ENCODE measurements at places on chromosomes 16 and 17.

GRCh38 chr17:76452127-76452659, 759 bp downstream of the UBE2O start:
- peak; percentile 47 for DNase-seq

- DNase-seq = no peak
Measured at GRCh38 chr17:81130385-81131361, 34.6 kb upstream of the PVALEF start.

DNA sequence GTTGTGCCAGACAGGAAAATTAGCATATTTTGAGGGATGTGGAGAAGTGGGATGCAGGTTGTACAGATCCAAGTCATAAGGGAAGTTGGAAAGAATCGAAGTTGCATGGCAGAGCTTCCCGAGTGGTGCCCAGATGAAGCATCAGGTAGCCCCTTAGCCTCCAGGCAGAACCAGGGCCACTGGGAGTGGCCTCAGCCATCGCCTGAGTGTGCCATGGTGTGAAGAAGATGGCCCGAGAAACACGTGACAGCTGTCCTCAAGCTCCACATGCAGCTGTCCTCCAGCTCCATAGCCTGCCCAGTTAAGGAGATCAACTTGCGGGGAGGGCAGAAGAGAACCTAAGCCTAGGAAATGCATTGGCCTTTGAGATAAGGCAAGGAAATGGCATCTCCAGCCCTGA, 33.5 kb downstream of the TMC6 start:
- no peak for DNase-seq

GRCh38 chr17:31318298-31318801, 3.1 kb downstream of the EVI2A start:
- DNase-seq = no peak

GRCh38 chr17:75814021-75814395, 29.4 kb downstream of the UNK start:
- no peak for DNase-seq

DNA sequence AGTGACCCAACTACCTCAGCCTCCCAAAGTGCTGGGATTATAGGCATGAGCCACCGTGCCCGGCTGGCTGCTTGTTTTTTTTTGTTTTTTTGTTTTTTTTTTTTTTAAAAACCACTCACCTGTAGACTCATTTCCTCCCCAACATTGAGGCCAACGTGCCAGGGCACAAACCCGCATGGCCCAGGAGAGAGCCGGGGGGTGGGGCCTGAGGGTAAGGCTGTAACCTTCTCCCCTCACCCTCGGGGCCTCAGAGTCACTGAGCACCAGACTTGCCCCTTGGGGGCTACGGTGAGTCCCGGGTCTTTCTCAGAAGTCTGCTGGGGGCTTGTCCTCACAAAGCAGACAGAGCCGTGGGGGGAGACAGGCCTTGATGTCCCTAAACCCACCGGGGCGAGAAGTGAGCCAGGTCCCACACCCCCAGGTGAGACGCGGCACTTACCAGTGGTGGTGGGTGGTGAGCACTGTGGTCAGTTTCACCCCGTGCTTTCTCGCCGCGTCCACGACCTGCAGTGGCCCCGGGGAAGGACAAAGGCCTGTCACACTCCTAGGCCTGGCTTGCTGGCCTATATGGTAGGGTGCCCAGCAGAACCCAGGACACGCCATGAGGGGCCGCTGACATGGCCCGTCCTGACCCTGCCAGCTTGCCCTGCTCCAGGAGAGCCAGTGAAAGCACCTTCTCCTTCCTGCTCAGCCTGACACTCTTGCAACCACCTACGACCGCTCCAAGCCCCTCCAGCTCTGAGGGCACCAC, 4.6 kb downstream of the HAGH start:
- no peak for DNase-seq

DNA sequence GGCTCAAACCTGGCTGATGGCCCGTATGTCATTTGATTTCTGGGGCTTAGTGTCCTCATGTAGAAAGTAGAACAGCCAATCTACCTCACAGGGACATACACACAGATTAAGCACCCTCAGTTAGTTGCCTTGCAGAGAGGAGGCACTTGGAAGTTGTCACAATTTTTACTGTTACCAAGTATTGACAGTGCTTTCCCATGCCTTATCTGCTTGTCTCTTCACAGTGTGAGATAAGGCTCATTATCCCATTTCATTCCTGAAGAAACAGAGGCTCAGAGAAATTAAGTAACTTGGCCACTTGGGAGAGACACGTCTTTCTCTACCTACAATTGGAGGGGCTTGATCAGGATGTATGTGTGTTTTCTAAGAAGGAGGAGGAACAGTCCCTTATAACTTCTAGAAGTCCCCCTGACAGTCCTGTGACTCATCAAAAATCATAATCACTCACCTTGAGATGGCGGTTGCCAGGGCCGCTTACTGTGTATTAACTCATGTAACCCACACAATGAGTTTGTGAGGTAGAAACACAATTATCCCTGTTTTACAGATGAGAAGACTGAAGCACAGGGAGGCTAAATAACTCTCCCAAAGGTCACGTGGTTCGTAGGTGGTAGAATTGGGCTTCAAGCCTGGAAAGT, 56.9 kb upstream of the LHX1 start:
- no peak for DNase-seq

DNA sequence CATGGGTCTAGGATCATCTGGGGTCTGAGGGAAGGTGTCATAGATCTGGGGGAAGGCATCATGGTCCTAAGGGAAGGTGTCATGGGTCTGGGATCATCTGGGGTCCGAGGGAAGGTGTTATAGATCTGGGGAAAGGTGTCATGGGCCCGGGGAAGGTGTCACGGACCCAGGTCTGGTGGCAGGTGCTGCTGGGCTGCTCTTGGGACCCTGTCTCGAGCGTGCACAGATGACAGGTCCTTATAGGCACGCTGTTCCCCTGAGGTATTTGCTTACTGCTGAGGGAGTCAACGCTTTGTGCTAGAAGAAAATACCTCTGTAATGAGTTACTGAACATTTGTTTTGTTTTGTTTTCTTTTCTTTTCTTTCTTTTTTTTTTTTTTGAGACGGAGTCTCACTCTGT, 1.4 kb downstream of the RAB40C start:
- DNase-seq = no peak

Data from right kidney (tissue), 9 donors.